ENCODE measurements at places on chromosomes 7 and 10.
A peak's percentile ranks its signal among the peaks of the same experiment; 100 is the strongest.

- no peak for DNase-seq
Measured at GRCh38 chr7:74332373-74333176, 43.4 kb downstream of the CLIP2 start.

- no peak for DNase-seq
Measured at GRCh38 chr7:94154858-94155257, 150.7 kb upstream of the BET1 start.

GRCh38 chr7:14639329-14639728, 263.2 kb downstream of the DGKB start:
- no peak for DNase-seq

GRCh38 chr10:49594594-49594993, 15.5 kb upstream of the SLC18A3 start:
- no peak for DNase-seq

GRCh38 chr7:102148799-102149198, 137.9 kb upstream of the SH2B2 start:
- no peak for DNase-seq

- no peak for DNase-seq
Measured at GRCh38 chr7:41855798-41856197, 152.9 kb upstream of the INHBA start.

GRCh38 chr7:55212838-55213237, 152.3 kb upstream of the LANCL2 start:
- DNase-seq, result no peak

DNA sequence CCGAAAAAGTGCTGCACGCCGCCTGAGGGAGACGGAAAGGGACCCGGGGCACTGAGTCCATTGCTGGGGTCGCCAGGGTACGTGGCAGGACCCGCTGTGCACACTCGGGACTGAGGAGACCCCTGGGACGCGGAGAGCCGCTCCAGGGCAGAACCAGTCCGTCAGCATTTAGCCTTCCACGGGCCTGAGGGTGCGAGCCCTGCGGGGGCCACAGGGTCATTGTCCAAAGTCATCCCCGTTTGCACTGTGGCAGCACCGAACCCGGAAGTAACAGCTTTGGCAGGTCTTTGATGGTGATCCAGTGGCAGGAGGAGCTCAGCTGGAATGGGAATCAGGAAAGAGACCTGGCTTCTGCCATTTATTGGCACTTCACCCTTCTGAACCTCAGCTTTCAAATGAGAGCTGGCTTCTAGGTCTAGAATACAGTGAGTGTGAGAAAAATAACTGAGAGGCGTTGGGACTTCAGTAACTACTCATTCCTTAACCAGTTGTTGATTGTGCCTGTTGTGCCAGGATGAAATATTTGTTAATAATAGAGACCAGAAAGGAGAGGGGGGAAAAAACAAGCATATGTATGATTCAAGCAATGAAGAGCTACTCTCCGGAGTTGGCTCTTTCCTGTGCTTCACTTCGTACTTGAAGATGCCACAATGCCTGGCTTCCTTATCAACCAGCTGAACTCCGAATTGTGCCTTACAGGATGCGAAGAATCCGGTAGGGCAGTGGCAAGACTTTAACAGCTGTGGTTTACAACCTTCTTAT, 811 bp upstream of the ARHGAP12 start:
- peak; percentile 6 for DNase-seq

- no peak for DNase-seq
Measured at GRCh38 chr7:84792231-84792893, 394.5 kb downstream of the SEMA3D start.

DNA sequence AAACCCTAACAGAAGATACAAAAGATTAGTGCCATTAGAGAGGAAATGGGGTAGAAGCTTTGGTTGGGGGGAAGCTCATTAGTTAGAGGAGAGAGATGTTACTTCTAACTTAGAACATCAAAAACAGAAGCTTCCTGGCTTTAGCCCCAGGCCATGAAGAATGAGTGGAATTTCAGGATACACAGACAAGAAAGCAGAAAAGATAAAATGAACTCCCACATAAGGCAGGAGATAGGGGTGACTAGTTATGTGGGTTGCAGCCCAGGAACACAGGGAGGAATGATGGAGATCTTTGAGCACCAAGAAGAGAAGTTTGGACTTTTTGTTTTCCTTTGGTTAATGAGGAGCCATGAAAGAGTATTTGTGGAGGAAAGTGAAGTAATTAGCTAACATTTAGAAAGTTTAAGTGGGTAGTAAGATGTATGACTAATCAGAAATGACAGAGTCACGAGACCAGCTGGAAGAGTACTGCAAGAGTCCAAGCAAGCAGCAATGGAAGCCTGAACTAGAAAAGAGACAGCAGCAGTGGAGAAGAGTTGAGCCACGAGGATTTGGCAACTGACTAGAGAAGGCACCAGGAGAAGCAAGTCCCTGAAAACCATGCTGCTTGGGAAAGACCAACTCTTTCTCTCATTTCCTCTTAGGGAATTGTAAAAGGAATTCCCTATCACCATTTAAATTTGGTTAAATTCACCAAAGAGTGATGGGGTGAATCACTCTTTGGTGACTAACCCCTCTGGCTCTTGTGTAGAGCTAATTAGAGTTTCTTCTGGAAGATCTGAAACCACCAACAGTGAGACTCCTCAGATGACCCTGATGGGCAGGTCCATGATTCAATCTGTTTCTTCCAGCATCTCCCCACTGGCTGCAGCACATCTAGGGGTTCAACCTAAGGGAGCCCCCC, 131.9 kb downstream of the KCNMA1 start:
- no peak for DNase-seq

- DNase-seq, result no peak
Measured at GRCh38 chr7:70703785-70704184, 428.2 kb upstream of the GALNT17 start.

- DNase-seq, result no peak
Measured at GRCh38 chr7:131285556-131285955, 42.1 kb upstream of the MKLN1 start.

DNA sequence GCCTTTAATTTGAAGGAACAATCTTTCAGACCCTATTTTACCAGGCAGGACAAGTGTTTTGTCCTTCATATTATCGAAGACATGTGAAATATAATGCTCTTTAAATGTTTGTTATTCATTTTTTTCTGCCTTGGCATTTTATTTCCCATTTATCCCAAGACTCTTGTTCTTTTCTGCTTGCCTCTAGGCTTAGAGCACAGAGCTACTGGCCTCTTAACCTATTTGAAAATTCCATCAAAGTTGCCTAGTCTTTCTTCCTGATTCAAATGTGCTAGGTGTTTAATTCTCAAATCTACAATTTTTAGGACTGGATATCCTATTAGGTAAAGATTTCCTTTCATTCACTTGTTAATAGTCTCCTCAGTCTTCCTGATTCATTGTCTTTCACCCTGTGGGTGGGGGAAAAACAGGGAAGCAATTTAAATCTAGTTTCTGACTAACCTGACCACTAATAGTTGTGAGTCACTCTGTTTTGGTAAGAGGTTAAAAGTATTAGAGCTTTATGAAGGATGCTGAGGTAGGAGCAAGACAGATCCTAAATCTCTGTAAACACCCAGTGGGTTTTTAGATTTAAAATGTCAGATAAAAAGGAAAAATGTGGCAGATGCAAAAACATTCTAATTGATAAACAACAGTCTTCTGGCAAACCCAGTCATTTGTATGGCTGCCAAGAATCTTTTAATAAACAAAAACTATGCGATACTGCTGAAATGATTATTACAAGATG, 1.5 kb downstream of the LIPK start:
- no peak for DNase-seq

GRCh38 chr10:124511205-124512039, 49.8 kb downstream of the LHPP start:
- no peak for DNase-seq

GRCh38 chr10:14060320-14061070, 270.2 kb downstream of the FRMD4A start:
- no peak for DNase-seq

DNA sequence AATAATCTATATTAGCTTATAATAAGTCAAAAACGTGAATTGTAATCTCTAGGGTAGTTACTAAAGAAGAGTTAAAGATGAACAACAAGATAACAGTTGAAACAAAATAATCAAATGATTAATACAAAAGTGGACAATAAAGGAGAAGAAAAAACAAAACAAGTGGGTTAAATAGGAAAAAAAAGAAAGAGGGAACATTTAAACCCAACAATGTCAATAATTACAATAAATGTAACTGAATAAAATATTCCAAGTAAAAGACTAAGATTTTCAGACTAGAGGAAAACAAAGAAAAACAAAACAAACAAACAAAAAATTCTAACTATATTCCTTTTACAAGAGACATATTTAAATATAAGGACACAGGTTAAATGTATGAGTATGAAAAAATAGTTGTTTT, 38.0 kb upstream of the ZEB1 start:
- DNase-seq, result no peak

All from T-helper 17 cell (primary cell).